Natural killer cell treated with Interleukin-12 subunit alpha and Interleukin-12 subunit beta and Interleukin-15 and Interleukin-18, amount 100 ng/mL, for 72 hours (primary cell): ENCODE measurements at places on chromosomes 5 and 9. TPM values are rescaled to one million over a fixed set of nuclear protein-coding genes. Genes with fewer than 3 reads are reported as not detected.

The TAF11L9 gene
- total RNA-seq = not detected

The FGF18 gene
- 0.28 TPM for total RNA-seq

The SPATA31A5 gene
- total RNA-seq = not detected

The SPINK13 gene
- not detected for total RNA-seq

The PCDHGB4 gene
- 0.39 TPM for total RNA-seq

The CDH9 gene
- not detected for total RNA-seq

The AK6 gene
- 41.4 TPM for total RNA-seq

The SOWAHA gene
- not detected for total RNA-seq

The ERCC6L2 gene
- total RNA-seq = 25.2 TPM

The CDO1 gene
- total RNA-seq = not detected

The GNA14 gene
- 0.45 TPM for total RNA-seq

The NEUROG1 gene
- total RNA-seq = not detected

The PCDHB9 gene
- total RNA-seq = not detected

The TUSC1 gene
- 0.56 TPM for total RNA-seq

The DCTN3 gene
- total RNA-seq = 79.8 TPM

The OR1L1 gene
- total RNA-seq = not detected

The PCDHGC3 gene
- 1.8 TPM for total RNA-seq

The TXNDC15 gene
- 69.9 TPM for total RNA-seq

The MVB12B gene
- 1.1 TPM for total RNA-seq

The WNT8A gene
- not detected for total RNA-seq

The SLCO4C1 gene
- total RNA-seq = 1.1 TPM

The AKNA gene
- 469 TPM for total RNA-seq

The UNC5A gene
- total RNA-seq = not detected

The DPP7 gene
- total RNA-seq = 310 TPM

The RGP1 gene
- 19.6 TPM for total RNA-seq

The NCS1 gene
- total RNA-seq = 31.0 TPM

The PPP3R2 gene
- not detected for total RNA-seq

The ADAM19 gene
- 358 TPM for total RNA-seq

The HARS1 gene
- 113 TPM for total RNA-seq

The SLC34A3 gene
- not detected for total RNA-seq

The PRSS3 gene
- total RNA-seq = 1.3 TPM

The FBP2 gene
- not detected for total RNA-seq

The KLHL9 gene
- 16.6 TPM for total RNA-seq

The BRINP1 gene
- not detected for total RNA-seq

The TMOD1 gene
- 2.1 TPM for total RNA-seq

The TEX48 gene
- total RNA-seq = not detected
